ENCODE measurements at places on chromosomes 1 and 21.

DNA sequence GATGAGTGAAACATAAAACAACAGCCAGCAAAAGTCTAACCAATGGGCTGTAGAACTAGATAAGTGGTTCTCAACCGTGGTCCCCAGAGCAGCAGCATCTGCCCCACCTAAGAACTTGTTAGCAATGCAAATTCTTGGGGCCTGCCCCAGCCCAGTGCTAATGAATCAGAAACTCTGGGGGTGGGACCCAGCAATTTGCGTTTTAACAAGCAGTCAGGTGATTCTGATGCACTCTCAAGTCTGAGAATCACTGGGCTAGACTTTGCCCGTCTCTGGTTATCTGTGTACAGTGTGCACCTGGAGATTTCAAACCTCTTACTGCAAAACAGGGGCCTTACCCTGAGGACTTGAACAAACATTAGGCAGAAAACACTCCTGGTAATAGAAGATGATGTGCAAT is 66.5 kb downstream of the PLXNA2 start:
- DNase-seq: peak; percentile 84

- DNase-seq: no peak
These were observed 17.7 kb downstream of the CLDN17 start for GRCh38 chr21:30148906-30149305.

DNA sequence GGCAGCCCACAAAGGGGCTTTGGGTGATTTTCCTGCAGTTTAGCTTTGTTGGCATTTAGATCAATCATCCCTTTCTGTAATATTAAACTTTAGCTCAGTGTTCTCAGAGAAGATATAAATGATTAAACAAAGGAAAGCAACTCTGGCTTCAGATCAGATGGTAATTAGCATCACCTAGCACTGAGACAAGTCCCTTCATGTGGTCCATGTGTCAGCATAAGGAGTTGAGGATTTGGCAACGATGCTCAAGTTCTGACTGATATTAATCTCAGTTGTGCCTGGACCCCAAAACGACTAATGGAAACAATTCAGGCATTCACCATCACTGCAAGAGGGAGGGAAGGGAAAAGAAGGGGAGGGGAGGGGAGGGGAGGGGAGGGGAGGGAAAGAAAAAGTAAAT is 60.4 kb downstream of the SEC16B start:
- DNase-seq: no peak

- no peak for DNase-seq
These were observed 19.4 kb upstream of the UBE2U start for GRCh38 chr1:64184003-64184440.

- DNase-seq: no peak
These were observed 17.5 kb downstream of the RNF2 start for GRCh38 chr1:185062710-185063370.

GRCh38 chr1:16068356-16069270 is 4.8 kb downstream of the FAM131C start:
- DNase-seq: no peak

All from colonic mucosa (tissue), 4 donors.